ENCODE measurements at places on chromosomes 2 and 18.

DNA sequence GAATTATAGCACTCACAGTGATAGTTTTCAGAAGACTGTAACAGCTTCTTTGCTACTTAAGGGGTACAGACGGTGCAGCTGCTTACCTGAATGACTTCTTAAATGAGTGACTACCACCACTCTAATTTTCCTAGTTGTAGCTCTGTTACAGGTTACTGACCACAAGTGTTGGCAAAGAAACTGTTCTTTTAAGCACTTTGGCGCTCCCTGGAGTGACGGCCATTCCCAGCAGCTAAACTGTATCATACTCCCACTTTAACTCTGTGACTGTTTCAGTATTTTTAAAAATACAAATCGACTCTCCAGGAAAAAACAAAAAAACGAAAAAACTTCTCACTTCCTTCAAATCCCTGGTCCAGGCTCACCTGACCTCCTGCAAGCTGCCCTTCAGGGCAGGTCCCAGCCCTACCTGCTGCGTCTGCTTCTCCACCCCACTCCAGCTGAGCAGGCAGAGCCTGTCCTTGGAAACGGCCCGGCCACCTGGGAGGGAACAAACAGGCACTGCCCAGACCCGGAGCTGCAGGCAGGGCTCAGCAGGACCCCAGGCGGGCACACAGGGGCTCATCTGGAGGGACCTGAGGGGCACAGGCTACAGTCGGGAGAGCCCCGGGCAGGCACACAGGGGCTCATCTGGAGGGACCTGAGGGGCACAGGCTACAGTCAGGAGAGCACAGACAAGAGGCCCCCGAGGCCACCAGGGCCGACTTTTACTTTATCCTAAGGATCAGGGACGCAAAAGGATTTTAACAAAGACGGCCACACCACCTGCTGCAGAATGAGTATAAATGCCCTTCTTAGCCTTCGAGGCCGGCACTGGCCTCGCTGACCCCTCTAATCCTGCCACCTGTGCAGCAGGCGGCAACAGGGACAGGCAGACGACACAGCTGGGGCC is 24.5 kb downstream of the SLC66A2 start:
- DNase-seq = no peak

DNA sequence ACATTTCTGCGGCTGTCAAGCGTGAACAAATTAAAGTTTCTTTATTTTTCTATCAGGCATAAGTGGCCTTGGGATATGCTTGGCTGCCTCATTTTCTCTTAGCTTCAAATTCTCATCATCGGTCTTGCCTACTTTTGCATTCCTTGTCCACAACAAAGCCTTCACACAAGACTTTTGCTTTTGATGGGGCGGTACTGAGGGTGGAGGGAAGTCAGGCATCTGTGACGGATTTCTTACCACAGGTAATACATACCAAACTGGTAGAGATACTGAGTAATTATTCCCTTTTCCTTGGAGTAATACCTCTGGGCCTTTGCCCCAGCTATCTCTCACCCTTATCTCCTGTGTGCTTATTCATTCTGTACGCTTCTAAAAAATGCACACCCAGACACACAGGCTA is 468.3 kb upstream of the RGPD4 start:
- DNase-seq = no peak

- no peak for DNase-seq
These were observed 56.2 kb downstream of the HNMT start for GRCh38 chr2:138020432-138020831.

DNA sequence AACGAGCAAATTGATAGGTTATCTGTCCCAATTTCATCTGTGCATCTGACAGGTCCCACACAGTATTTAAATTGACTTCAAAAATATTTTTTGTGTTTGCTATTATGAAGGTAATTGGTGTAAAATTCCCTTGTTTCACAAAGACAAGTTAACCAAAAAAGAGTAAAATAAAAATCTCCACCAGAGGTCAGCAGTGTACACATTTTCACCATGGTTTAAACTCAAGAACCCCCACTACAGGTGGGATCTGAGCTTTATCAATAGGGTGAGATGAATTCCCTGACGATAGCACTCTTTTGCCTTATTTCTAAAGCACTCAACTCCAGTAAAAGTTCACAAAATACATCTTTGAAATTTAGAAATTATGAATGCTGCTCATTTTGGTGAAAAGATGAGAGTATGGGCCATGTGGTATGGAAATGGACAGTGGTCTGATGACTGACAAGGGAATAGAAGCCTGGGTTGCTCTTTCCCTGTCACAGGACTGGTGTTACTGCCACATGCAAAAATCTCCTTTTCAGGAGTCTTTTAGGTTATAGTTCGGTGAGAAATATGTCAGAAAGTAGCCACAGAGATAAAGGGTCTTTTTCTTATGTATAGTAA is 68.0 kb downstream of the SERPINB8 start:
- peak; percentile 23 for DNase-seq

GRCh38 chr2:135821190-135821589 is 15.8 kb downstream of the LCT start:
- no peak for DNase-seq

- no peak for DNase-seq
These were observed 20.2 kb downstream of the CHST9 start for GRCh38 chr18:27164905-27165304.

GRCh38 chr2:15912203-15912602 is 28.1 kb upstream of the MYCN start:
- DNase-seq = no peak

- DNase-seq = peak; percentile 4
These were observed 340.7 kb downstream of the TGIF1 start for GRCh38 chr18:3790703-3791102.

GRCh38 chr2:216436383-216436782 is 24.1 kb downstream of the SMARCAL1 start:
- no peak for DNase-seq

- DNase-seq = no peak
These were observed 4.7 kb upstream of the DNAJB2 start for GRCh38 chr2:219274361-219274921.

DNA sequence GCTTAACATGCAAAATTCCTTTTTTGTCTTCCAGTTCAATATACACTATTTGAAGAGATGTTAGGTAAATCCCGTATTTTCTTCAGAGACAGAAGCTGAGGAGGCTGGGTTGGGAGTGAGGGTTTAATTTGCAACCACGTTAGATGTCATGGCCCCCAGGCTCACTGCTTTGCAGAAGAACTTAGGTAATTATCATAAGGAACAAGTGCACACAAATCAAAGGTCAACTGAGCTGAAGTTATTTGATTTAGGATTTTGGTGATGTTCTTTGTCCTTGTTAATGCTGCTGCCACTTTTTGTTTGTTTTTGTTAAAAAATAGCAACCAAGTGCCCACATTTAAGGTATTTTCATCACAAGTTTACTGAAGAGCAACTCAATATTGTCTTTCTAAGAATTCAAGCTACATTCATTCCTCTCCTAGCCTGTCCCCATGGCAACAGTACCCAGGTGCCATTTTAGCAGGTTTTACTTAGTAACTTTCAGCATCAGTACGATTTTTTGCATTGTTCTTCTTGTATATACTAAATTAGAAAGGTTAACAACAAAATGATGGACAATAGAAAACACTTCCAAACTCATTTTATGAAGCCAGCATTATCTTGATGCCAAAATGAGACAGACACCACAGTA is 62.9 kb upstream of the NDUFV2 start:
- DNase-seq = no peak

DNA sequence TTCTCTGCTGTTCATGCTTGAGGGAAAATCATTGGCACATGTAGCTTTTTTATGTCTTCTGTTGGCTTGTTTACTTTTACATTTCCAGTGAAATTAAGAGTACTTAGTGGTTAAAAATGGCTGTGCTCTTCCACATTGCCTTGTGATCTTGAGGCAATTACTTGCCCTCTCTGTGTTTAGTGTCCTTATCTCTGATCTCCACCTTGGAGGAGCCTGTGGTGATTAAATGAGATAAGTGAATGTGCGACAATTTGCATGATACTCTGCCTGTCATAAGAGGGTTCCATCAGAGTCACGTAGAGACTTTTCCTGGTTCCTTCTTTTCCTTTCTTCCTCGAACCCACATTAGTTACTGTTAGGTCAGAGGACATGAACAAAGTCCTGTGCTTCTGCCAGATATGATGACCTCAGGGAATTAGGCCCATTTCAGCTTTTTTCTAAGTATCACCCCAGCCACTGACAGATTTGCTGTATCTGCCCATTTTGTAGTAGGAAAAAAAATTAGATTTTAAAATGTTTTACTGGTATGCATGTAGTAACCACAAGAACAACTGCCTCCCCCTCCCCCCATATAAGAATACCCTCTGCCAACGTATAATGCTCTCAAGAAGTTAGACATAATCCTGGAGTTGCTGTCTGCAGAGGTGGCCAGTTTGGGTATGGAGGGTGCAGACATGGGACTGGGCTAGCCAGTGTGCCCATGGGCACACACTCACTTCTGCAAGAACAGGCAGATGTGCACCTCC is 51.9 kb downstream of the TET3 start:
- DNase-seq = peak; percentile 36

DNA sequence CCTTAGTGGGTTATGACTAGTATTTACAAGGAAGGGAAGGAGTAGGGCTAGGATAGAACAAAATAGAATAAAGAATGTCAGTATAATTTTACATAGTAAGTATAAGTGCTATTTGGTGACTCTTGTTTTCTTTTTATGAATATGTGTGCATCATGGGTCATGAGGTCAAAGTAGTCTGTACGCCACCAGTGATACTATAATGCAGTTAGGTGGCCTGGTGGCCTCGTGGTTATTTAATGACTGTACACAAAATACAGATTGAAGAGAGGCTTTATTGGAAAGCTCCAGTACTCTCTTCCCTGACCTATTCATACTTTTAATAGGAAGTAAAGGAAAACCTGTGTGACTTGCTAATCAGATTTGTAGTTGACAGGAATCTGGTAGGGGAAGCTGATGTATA is 27.3 kb downstream of the CAB39 start:
- DNase-seq = no peak

GRCh38 chr2:151379169-151379568 is 21.8 kb downstream of the TNFAIP6 start:
- DNase-seq = no peak

DNA sequence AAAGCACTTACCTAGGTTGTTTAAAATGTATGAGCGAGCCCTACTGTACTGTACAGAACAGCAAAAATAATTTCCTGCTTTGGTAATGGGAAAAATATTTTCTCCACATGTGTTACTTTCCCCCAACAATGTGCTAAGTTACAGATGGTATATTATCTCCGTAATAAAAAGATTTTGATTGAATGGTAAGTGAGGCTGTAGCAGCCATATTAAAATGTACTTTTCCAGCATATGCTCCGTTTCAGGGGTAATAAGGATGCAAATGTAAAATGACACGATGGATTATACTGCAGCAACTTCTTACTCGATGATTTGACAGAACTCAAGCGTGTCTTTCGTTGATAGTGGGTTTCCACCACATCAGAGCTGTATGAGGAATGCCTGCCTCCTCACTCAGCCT is 50.5 kb downstream of the OSBPL6 start:
- DNase-seq = no peak

GRCh38 chr2:46269544-46270273 is 27.5 kb upstream of the EPAS1 start:
- DNase-seq = no peak

GRCh38 chr2:164701565-164701964 is 80.3 kb upstream of the GRB14 start:
- no peak for DNase-seq

- no peak for DNase-seq
These were observed 14.3 kb upstream of the EN1 start for GRCh38 chr2:118861731-118862130.

DNA sequence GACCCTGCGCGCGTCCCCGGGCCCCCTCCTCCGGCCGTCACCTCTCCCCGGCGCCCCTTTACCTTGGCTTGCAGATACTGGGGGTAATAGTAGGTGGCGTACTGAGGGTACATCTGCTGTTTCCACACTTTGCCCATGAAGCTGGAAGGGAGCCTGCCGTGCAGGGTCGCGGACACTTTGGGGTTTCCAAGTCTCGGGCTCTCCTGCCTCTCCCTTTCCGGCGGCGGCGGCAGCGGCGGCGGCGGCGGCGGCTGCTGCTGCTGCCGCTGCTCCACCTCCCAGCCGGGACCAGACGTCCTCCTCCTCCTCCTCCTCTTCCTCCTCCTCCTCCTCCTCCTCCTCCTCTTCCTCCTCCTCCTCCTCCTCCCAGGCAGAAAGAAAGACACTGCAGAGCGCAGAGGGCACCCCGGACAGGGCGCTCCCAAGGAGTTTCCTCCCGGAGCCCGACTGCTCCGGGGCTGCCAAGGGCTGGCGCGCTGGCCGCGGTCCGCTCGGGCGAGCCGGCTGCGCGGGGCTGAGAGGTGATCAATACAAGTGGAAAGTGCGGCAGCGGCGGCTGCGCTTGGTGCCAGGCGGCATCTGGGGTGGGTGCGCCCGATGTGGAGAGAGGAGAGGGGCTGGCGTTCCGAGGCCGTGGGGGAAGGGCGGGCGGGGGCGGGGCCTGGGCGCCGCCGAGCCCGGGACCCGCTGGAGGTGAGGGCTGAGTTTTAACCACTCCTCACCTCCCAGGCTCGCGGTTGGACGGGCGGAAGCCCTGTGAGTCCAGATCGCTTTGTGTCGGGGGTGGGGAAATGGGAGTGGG is at the start of gene RBMS1:
Gene RBMS1, minus strand, starts transcription at position 581 of the 802 bp plus-strand sequence. Its CDS starts 444 bp downstream, at position 137.
- peak; percentile 42 for DNase-seq

DNA sequence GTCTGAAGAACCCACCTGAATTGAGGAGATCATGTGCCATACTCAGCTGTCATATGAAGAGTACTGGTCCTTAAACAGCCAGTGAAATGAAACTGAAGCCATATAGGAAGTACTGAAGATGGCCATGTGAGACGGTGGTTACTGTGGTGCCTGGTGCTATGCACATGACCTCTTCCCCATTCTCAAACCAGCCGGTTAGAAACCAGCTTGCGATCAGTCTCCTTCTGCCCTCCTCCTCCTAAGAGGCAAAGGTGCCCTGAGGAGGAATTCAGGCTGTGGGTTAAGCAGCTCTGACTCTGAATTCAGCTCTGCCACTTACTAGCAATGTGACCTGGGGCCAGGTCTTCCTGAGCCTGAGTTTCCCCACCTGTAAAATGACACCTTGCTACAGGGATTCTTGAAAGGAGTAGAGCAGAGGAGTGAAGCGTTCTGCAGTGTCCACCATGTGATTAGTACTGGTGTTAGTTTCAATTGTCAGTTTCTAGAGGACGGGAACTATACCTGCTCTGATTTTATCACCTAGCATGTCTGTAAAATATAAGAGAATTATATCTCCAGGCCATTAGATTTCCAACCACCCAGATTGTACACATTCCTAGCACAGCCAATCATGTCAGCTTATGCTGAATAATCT is 5.1 kb downstream of the FECH start:
- peak; percentile 85 for DNase-seq

GRCh38 chr2:162126527-162126926 is 25.5 kb downstream of the GCG start:
- no peak for DNase-seq

DNA sequence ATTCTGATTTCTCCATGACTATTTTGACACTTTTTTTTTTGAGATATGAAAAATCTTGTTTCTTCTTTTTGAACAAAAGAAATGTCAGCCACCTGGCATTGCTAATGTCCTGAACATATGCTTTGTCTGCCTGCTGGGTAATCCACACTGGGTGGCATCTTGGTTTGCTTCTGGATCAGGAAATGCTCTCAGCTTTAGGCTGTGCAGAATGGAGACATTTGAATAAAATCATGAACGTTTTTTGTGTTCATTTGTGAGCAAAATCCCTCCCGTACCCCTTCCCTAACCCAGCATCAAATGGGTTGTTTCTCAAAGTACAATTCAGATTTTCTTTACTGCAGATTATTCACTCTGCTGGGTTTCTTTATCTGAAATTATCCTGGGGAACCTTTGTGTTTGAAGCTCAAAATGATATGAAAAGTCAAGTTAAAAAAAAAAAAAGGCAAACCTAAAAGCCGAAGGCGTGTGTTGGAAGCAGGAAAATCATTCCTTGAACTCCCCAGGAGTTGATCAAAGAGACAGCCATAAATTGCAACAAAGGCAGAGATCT is 53.4 kb upstream of the KLF7 start:
- DNase-seq = no peak

- no peak for DNase-seq
These were observed 90.7 kb upstream of the TFPI start for GRCh38 chr2:187644981-187645380.

Measured in inflammatory macrophage (primary cell).